ENCODE measurements at places on chromosomes 2 and 18. TPM values are rescaled to one million over a fixed set of nuclear protein-coding genes. Genes with fewer than 3 reads are reported as not detected.

- DNase-seq, result no peak
Measured at GRCh38 chr2:122315306-122315705, 559.9 kb downstream of the TSN start.

- DNase-seq, result no peak
Measured at GRCh38 chr2:29293830-29294438, 178.7 kb downstream of the CLIP4 start.

- no peak for DNase-seq
Measured at GRCh38 chr18:36633961-36634412, 194.8 kb downstream of the TPGS2 start.

- DNase-seq, result no peak
Measured at GRCh38 chr2:122135021-122135937, 379.8 kb downstream of the TSN start.

DNA sequence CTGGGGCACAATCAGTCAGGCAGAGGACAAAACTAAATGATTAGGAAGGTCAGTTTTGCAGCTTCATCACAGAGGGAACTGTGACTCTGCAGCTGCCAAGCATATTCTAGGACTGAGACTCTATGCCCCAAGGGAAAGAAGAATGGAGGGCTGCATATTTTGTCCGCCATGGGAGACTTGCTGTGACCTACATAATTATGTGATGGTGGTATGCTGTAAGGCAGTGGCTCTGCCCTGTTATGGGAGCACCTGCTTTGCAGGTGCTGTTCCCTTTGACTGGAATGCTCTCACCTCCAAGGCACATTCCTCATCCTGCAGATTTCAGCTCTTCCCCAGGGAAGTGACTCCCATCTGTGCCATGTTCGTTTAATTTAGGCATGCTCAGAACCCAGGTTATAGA is 261.9 kb upstream of the EPHA4 start:
- no peak for DNase-seq

- no peak for DNase-seq
Measured at GRCh38 chr2:73821669-73822068, 7.1 kb upstream of the STAMBP start.

DNA sequence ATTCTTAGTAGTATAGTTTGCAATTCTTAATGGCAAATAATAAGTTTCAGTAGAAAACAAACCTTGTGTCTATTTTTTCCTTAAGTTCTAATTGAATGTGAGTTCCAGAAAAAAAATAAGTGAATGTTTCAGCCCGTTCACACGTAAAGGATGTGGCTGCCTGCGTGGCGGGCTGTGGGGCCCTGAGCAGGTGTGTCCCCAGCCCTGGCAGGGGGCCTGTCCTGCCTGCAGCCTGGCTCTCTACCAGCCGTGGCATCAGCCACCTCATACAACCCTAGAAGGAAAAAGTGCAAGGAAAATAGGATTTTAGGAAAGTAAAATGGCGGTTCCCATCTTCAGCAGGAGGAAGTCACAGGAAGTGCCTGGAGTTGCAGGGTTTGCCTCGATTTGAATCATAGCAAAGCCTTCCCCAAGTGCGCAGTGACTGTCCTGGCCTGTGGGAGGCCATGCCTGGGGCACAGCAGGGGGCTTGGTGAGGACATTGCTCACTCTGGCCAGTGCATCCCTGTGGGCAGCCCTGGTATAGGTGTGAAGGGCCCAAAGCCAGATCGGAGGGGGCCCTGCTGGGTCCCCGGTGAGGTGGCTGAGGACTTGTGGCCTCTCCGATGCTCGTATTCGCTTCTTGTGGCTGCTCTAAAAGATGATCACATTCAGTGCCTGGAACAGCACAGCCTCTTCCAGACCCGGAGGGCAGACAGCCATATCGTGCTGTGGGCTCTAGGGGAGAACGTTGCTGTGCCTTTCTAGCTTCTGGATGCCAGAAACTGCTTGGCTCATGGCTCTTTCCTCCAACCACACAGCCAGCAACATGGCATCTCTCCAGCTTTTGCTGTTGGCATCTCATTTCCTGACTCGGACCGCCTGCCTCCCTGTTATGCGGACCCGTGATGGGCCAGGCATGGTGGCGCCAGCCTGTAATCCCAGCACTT is 12.6 kb downstream of the DTYMK start:
- no peak for DNase-seq

DNA sequence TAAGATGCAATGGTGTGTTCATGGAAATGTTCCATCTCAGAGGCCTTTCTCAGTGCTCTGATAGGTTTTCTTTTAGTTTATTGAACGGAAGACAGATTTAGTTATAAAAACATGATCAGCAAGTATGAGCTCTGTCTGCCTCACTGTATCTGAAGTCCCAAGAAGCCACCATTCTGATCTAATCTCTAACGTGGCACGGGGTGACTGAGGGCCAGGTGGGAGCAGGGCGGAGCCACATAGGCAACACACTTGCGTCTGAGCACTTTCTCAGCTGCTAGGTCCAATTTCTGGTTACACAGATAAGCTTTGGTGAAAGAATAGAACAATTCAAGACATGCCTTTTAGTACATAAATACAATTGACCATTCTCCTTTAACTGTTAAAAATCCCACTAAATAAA is 60.4 kb downstream of the SNTG2 start:
- no peak for DNase-seq

DNA sequence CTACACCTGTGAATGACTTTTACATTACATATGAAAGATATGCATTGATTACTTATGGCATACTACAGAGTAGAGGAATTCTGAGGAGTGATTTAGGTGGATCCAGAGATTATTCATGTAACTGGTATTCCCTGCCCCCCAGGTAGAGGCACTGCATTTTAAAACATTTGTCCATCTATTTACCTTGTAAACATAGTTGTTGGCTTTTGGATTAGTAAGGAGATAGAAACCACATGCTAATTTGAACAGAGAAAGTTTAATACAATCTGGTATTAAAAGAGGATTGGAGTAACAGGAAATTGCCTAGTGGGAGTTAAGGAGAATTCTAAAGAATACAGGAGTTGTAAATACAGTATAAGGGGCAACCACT is 15.9 kb downstream of the GALNT3 start:
- DNase-seq, result no peak

GRCh38 chr2:150041722-150042425 is 445.6 kb downstream of the RND3 start:
- no peak for DNase-seq

DNA sequence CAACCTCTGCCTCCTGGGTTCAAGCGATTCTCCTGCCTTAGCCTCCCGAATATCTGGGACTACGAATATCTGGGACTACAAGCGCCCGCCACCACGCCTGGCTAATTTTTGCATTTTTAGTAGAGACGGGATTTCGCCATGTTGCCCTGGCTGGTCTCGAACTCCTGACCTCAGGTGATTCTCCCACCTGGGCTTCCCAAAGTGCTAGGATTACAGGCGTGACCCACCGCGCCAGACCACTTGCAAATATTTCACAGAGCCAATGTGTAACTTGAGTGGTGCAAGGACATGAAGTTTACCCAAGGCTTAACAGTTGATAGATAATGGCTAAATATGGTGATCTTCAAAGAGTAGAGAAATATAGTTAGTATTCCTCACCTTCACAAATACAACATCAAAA is 14.1 kb upstream of the MTIF2 start:
- no peak for DNase-seq

- no peak for DNase-seq
Measured at GRCh38 chr2:185219981-185220380, 518.6 kb upstream of the FSIP2 start.

- DNase-seq, result no peak
Measured at GRCh38 chr18:6013171-6013810, 118.0 kb upstream of the TMEM200C start.

DNA sequence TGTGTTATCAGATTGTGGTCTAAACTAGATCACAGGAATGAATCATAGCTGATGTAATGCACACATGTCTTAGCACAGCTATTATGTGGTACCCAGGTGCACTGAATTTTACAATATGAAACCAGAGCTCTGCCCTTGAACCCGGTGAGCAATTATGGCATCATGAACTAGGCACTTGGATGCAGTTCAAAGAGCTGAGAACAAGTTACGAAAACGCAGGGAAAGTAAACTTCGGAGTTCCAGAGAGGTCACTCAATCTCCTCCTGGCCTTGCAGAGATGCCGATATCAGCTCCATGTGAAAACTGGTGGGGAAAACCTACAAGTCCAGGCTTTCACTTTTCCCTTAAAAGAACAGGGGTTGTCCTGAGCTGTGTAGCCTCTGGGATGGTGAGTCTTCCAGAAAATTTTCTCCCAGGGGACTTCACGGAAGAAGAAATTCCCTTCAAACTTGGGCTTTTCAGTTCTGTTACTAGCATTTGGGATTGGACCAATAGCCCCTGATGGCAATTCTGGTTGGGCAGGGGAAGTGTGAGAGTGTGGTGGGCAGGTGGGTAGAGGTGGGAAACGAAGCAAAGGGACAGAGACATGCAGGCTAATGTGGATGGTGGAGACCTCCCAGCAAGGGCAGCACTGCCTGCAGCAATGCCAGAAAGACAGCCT is 71.1 kb upstream of the SH3BP4 start:
- no peak for DNase-seq

- no peak for DNase-seq
Measured at GRCh38 chr18:41265047-41265446, 690.0 kb upstream of the PIK3C3 start.

DNA sequence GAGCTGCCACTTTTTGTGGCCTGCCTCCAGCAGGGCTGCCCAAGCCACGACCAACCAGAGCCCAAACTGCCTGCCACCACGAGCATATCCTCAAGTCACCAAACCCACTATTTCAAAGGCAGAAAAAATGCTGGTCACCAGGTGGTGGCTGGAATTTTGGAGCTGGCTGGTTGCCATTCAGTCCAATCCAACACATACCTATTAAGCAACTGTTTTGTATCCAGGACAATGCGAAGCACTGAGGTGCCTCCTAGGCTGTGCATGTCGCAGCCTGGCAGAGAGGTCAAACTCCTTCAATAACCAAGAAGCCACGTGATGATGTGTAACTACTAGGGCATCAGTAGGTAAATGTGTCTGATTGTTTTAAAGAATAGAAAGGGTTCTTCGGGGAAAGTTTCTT is 108.3 kb upstream of the PPP1CB start:
- DNase-seq, result no peak

GRCh38 chr2:217738061-217738460 is 264.7 kb downstream of the TNS1 start:
- DNase-seq, result no peak

DNA sequence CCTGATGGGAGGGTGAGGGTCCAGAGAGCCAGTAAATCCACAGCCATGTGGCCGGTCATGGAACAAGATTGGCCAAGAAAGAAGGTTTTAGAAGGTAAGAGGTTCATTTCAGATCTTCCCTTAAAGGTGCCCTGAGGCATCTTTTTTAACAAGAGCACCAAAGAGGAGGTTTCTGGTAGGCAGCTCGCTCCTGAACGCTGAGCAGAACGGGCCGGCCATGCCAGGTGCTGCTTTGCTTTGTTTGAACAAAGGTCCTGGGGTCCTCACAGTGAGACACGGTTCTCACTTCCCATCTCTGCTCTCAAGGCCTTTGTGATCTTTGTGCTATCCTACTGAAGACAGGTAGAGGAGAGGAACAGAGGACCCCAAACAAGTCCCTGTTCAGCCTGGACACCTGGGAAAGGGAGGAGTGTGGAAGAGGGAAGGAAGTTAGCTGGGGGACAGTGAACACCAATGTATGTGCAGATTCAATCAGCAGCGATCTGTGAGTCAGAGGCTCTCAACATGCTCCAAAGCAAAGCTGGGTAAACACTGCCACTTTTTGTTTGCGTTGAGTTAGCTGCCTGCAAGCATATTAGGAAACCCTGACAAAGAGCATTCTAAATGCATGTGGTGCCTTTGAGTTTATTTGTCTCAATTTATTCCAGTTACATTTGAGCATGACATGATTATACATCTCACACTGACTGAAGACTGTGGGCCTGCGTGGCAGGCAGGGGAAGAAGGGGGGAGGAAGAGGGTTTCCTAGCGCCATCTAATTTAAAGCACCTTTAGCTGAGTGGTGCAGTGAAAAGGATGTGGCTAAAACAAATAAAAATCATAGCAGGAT is 102.4 kb downstream of the ASB1 start:
- DNase-seq, result no peak

- no peak for DNase-seq
Measured at GRCh38 chr18:69239849-69240674, 160.6 kb upstream of the DOK6 start.

DNA sequence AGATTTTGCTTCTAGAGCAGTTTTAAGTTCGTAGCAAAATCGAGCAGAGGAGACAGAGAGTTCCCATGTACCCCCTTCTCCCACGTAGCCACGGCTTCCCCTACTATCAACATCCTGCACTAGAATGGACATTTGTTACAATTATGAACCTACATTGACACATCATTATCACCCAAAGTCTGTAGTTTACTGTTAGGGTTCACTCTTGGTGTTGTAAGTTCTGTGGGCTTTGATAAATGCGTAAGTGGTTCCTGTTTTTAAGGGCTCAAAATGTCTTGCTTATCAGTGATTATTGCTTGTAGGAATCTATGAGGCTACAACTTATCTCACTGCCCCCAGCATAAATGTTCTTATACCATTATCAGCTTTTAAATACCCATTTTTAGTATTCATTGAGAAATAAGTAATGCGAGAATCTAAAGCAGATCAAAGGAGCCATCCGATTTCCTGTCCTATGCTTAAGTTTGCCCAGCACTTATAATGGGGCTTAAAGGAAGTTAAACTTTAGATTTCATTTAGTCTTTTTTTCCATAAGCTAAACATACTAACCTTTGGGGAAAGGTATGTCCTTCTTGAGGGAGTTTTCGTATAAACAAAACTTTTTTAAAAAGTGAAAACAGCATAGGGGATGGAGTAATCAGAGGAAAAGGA is 118.7 kb downstream of the HAUS1 start:
- DNase-seq, result no peak

DNA sequence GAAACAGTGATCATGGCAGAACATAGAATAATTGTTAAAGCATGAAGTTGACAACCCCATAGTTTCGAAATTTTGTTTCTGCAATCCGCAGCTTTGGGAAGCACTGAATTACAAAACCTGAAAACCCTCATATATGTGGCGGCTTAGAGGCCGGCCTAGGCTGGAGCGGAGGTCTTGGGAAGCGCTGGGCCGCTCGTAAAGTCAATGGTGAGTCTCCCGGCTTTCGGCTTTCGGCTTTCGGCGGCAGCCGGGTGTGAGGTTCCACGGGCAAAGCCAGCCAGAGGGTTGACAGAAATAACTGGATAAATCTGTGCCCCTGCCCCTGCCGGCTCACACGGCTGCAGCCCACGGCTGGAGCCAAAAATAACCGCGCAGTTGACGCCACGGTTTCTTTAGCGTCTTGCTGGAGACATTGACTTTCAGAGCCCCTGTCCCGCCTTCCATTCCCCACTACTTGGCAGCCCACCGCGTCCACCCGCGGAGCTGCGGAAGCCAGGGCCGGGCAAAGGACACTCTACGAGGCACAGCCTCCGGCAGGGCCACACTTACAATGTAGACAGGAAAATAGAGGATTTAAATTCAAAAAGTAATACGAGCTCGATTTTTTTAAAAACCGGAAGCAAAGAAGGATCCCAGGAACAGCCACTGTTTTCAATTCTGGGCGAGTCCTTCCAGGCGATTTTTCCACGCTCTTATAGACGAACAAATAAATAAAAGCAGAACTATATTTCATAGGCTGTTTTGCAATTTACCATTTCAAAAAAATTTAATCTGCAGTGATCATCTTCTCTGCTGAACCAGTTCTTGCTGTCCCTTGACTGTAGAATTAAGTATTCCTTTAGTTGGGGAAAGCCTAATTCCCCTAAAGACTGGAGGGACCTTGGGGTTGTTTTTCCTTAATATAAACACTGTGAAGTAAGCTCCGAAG is 28.3 kb upstream of the ATP6V1B1 start:
- DNase-seq, result no peak

HAAO gene
- total RNA-seq, result 5.9 TPM

COPS7B gene
- total RNA-seq, result 21.1 TPM

ITGB6 gene
- 17.2 TPM for total RNA-seq

POTEI gene
- total RNA-seq, result not detected

Data from vagina (tissue), 2 donors.